8988T (cell line): ENCODE measurements at places on chromosomes 1 and 21.

DNA sequence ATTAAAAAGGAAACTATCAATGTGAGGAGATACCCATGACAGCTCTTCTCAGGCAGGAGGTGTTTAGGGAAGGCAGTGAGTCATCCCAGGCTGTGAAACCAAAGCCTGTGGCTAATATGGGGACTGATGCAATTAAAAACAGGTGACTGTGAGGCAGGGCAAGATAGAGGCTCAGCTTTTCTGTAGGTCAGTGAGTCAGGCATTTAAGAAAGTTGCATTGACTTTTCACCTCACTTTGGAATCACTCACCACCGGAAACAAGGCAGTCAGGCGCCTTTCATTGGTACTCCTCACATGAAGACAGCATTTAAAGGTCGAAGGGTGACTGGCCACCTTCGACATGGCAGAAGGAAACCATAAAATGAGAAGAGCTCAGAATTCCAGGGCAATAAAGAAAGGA, 54.5 kb downstream of the PAPPA2 start:
- DNase-seq, result no peak

DNA sequence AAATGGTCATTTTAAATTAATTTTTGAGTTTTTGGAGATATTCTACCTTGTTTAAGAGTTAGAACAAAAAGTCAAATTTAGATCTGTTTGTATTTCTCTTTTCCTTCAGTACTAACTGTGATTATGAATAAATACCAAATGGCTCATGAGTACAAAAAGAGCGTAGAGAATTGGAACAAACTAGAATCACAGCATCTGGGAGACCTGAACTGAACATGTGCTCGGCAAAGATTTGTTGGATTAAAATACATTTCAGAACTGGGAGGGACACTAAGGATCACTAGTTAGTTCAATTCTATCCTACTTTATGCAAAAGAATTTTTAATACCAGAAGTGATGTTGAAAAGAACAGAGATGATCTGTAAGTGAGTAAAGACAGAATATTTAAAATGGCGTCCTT, 19.5 kb downstream of the OLFM3 start:
- no peak for DNase-seq

- DNase-seq, result no peak
Observed at GRCh38 chr1:66393586-66394287, 140.2 kb upstream of the SGIP1 start.

DNA sequence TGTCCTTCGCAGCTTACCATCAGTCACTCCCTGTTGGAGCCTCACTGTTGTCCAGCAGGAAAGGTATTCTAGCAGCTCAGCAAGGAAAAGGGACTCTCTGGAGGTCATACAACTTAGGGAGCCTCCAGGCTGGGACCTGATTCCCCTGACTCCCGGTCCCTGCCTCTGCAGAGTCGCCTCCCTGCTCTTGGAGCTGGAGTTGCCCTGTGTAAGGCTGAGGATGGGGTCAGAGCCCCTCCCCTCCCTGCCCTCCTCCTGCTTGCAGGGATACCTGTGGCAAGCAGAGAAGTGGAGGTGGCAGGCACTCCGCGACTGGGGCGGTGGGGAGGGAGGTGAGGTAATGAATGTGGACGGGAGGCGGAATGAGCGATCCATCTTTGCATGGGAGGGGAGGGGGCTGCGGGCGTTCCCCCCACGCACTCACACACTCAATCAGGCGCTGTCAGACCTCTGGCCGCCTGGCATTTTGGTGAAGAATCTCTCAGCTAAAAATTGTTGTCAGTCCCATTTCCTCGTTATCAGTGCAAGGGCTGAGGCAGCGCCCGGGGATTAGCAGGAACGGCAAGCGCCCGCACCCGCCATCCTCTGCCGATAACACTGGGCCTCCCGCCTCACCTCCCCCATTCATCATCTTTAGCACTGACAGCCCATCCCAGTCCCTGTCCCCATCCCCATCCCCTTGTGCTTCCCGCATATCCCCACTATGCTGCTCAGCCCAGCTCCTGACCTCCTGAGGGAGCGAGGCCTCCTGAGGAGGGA, 64.3 kb downstream of the TMEM53 start:
- no peak for DNase-seq

DNA sequence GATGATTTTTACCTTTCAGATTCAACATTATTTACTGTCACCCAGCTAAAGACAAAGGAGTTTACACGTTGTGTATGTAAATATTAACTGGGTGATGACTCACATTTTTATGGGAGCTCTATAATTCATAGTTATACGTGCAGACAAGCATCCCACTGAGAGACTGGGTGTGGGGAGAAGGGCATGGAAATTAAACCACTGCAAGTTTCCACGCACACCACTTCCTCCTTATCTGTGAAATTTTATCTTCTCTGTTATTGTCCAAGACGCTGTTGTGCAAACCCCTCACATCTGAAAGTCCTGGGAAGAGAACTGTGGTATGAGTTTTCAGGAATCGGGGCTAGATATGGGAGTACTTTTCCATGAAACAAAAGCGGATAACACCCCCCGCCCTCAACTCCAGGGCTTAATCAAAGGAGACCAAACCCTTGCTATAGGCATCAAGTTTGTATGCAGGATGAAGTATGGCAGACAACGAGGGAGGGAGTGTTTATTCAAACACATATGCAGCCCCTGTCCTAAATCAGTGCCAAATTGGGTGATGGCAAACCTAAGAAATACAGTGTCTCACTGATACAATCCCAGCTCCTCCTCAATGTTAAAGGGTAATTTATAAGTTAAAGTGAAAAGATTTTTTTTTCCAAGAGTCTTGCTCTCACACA, 23.3 kb upstream of the DPT start:
- no peak for DNase-seq

GRCh38 chr21:36790616-36791015, 91.7 kb downstream of the SIM2 start:
- no peak for DNase-seq

DNA sequence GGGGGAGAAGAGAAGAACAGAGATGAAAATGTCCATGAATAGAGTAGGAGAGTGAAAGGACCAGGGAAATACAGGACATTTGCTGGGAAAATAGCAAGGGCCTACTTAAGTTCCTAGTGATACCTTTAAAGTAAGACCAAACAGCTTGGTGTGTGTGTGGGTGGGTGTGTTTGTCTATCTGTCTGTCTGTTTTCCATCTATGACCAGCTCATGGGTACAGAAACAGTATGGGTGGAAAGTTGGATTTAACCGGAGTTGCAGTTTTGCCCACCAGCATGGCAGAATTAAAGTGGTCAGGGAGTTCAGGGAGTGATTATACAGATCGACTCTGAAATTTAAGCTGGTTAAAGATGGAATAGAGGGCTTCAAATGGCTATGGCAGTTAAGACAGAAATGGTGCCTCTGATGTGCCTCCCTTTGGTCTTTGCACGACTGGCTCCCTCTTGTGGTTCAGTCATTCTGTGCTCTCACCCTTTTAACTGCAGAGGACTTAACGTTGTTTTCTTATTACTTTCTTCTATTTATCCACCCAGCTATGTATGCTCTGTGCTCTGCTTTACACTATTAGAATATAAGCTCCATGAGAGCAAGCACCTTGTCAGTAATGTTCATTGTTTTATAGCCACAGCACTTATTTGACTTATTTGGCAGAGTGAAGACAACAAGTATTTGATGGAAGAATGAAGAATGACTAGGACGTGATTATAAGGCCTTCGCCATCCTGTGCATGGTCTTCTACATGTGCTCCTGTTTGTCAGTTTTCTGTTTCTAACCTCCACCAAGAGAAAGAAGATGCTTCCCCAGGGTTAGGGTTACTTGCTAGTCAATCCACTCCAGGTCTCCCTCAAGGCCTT, 72.7 kb upstream of the AK4 start:
- DNase-seq, result no peak

GRCh38 chr1:152954436-152954835, 7.4 kb downstream of the SPRR5 start:
- DNase-seq, result no peak
